ENCODE measurements at places on chromosomes 7 and 10.

DNA sequence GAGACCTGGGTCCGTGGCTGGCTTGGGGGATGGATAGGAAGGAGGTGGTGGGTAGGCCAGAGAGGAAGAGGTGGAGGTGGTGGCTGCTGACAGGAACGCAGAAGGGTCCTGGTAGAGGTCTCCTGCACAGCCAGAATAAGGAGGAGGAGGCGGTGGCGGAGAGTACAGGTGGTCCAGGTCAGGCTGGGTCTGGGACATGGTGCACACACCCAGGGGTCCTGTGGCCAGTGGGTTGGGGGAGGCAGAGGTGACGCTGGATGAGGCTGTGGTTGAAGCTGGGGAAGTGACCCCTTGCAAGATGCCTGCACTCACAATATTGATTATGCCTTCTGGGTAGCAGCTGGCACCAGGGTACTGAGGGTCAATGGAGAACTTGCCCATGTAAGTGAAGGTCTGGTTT is 2.2 kb downstream of the EGR2 start:
- DNase-seq = no peak

GRCh38 chr7:156157409-156158012 is 345.2 kb upstream of the SHH start:
- DNase-seq = no peak

- DNase-seq = no peak
These were observed 23.3 kb upstream of the NRF1 start for GRCh38 chr7:129588268-129588667.

DNA sequence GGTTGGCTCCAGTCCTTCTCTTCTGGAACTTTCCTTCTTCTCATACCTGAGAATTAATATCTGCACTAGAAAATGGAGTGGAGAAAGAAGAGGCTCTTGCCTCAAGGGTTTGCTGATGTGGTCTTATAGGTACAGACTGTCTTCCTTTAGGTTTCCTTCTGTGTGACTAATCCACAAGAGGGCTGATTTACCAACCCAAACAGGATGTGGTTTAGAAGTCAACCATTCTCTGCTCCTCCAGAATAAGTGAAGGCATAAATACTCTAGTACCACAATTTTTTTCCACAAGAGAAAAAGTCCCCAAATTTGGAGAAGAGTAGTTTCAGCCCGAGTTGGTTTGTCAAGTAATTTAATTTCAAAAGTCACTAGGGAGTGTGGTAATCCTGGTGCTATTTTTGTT is 85.8 kb downstream of the NRP1 start:
- no peak for DNase-seq

GRCh38 chr10:132939378-132939955 is 2.9 kb downstream of the CFAP46 start:
- no peak for DNase-seq

DNA sequence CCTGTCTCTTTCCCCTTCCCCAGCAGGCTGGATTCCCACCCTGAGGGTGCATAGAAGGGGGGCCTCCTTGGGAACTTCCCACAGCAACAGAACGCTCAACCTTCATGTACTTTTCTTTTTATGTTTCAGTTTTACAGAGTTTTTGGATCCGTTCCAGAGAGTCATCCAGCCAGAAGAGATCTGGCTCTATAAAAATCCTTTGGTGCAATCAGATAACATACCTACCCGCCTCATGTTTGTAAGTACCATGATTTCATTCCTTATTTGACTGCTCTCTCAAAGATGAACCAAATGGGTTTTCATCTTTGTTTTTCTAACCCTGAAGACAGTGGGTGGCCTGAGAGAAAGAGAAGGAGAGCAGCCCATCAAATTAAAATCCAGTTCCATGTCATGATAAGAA is 46.7 kb downstream of the PLPP4 start:
- no peak for DNase-seq

GRCh38 chr10:101841826-101842225 is 1.8 kb downstream of the KCNIP2 start:
- DNase-seq = no peak

DNA sequence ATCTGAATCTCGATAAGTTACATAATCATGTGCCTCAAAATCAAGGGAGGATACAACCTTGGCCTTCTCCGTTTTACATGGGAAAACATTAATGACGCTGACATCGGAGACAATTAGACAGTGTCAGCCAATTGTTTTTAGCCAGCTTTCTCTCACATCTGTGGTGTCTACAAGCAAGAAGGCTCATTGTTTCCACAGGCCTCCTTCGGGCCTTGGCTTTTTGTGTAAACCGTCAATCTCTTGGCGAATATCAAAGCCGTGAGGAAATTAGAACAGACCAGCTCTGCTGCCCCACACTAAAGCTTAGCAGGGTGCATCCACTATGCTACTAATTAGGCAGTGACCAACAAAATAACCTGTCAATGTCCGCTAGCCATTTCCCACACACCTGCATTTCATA is 43.2 kb downstream of the VAX1 start:
- no peak for DNase-seq

DNA sequence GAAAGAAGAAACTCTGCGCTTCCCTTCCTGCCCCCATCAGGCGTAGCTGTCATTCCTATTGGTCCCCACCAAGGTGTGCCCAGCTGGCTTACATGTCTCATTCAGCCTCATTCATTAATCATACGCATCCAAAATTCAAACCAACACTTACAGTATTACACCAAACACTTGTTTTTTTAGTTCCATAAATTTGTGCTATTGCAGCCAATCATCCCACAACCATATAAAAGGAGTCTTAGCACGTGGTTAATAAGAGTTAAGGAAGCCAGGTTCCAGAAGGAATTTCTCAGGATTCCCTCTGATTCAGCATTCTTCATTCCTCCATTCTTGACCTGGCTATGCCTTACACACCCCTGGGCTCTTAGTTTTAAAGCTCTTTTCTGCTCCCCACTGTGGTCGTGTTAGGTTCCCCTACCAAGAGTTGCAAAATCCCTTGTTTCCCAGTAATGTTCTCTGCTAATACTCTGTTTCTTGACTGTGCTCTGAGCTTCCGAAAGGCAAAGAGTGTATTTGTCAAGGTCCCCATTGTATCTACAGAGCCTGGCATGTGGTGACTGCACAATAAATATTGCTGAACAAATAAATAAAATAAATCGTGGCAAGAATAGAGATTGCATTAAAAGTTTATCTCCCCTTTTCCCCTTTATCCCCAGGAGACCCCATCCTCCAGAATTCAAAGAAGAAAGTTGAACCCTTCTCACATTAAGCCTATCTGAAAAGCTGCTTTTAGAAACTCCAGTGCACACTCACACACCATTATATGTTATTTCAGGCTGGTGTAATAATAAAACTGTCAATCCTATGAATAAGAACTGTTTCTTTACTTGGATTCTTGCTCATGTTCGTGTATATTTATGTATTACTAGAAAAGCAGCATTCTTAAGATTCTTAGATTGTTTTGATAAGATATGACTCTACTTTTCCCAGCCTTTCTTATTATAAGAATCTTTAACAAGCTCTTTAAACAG is 514.4 kb downstream of the INHBA start:
- no peak for DNase-seq

DNA sequence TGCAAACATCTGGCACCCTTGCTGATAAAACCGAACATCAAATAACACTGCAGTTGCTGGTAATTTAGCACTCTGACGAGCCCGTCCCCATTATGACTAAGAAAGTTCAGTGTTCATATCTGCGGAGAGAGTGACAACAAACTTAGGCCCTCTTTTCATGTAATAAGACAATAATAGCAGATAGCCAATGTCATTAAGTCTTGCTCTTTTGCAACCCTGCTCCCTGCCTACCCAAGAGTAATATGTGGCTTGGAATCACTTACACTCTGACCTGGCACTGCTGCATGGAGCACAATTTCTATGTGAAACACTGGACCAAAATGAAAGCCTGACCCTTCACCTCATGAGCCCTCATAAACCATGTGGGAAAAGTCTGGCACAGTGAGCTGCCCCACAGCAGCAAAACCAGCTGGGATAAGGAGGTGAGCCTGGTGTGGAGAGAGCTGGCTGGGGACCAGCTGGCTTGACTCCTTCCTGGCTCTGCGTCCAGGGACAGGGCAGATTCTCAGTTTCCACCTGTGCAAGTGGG is 86.5 kb downstream of the HIPK2 start:
- DNase-seq = no peak

GRCh38 chr7:44059219-44060090 is 5.9 kb downstream of the PGAM2 start:
- DNase-seq = no peak

GRCh38 chr10:129133856-129134255 is 333.2 kb upstream of the MGMT start:
- no peak for DNase-seq

- DNase-seq = no peak
These were observed 33.5 kb upstream of the IMMP2L start for GRCh38 chr7:111595780-111596179.

- DNase-seq = no peak
These were observed 34.1 kb downstream of the PRKG1 start for GRCh38 chr10:51108406-51108805.
